ENCODE measurements at places on chromosomes 3 and 15. TPM values are rescaled to one million over a fixed set of nuclear protein-coding genes. Genes with fewer than 3 reads are reported as not detected.

DNA sequence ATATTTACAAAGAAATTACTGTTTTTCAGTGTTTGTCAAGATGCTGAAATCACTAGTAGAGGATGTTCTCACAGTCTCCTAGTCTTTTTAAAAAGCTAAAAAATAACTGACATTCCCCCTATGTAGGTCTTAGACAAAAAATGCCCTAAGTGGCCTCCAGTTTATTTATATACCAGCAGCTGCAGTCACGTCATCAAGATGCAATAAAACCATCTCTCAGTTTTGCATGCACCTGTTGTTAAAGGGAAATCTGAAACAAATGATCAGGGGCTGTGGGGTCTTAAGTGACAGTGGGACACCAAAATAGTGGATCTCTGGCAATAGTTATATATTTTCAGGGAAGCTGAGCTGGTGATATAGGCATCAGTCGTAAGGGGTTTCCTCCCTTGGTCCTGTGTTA lies 146.5 kb upstream of the ARPP21 start:
- DNase-seq = no peak

DNA sequence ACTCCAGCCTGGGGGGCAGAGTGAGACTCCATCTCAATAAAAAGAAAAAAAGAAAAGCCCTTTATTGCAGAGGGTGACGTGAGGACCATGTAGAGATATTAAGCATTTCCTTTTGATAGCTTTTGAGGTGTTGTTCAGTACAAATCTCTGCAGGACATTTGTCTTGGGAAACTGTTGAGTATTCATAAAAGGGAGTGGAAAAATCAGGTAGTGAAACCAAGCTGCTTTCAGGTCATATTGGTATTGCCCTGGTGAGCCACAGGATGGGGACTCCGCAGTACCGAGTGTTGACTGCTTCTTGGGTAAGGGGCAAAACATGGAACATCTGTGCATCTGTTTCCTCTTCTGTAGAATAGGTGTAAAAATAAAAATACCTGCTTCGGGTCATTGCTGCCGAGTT lies 9.9 kb downstream of the ITPR1 start:
- DNase-seq = no peak

DNA sequence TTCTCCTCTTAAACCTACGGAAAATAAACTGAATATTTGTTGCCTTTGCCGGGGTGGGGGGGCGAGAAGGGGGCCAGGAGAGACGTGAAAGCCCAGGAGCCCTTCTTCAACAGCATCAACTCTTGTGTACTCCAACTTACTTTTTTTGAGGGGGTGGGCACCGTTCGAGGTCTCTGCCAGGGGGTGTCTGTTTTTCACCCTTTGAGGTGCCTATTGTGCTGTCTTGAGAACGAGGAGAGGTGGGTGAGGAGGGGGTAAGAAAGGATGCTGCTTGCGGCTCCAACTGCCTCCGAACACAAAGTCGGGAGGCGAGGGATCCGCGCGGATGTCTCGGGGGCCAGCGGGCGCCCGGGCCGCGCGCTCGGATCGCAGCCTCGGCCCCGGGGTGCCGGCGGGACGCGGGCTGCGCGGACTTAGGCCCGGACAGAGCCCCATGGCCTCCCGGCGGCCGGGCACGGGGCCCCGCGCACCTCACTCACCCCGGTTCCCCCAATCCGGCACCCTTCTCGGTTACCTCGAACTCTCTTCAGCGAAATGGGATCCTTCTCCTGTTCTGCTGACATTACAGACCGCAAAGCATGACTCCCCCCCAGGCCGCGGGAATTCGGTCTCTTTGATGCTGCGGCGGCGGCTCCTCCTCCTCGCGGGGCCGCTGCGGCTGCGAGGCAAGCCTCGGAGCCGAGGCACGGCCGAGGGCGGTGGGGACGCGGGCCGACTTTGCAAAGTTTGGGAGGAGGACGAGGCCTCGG lies 650 bp downstream of the PYGO1 start:
- DNase-seq = peak; percentile 68

DNA sequence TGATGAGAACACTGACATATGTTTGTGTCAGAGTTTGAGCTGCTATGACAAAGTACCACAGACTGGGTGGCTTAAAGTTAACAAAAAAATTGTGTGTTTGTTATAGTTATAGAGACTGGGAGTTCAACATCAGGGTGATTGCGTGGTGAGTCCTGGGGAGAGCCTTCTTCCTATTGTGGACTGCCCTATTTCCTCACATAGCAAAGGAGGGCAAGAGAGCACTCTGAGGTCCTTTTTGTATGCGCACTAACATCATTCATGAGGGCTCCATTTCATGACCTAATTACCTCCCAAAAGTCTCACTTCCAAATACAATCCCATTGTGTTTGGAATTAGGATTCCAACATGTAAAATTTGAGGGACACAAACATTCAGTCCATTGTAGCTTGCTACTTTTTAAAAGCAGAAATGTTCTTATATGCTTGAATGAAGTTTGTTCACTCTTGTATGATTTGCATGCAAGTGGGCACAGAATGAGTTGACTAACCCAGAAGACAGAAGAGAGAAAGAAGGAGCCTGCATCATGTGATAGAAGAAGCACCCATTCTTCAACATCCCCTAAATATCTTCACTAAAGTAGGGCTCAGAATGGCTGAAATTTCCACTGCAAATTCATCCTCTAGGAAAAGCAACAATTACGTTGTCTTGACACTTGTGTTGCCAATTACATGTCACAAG lies 18.9 kb upstream of the ALCAM start:
- no peak for DNase-seq

DNA sequence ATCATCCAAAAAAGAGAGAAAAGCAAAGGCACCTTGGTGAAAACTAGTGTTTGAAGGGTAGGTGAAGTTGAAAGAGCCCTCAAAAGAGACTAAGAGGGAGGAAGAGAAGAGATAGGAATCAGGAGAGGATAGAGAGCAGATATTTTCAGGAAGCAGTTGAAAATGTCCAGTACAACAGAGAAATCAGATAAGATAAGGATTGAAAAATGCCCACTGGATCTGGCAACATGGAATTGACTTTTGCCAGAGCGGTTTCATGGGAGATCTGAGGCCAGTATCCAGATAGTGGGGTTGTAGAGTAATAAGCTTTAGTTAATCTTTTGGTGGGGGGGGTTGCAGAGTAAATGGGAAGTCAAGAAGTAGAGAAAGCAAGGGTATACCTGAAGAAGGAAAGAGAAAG lies 337.4 kb downstream of the IL5RA start:
- DNase-seq = no peak

DNA sequence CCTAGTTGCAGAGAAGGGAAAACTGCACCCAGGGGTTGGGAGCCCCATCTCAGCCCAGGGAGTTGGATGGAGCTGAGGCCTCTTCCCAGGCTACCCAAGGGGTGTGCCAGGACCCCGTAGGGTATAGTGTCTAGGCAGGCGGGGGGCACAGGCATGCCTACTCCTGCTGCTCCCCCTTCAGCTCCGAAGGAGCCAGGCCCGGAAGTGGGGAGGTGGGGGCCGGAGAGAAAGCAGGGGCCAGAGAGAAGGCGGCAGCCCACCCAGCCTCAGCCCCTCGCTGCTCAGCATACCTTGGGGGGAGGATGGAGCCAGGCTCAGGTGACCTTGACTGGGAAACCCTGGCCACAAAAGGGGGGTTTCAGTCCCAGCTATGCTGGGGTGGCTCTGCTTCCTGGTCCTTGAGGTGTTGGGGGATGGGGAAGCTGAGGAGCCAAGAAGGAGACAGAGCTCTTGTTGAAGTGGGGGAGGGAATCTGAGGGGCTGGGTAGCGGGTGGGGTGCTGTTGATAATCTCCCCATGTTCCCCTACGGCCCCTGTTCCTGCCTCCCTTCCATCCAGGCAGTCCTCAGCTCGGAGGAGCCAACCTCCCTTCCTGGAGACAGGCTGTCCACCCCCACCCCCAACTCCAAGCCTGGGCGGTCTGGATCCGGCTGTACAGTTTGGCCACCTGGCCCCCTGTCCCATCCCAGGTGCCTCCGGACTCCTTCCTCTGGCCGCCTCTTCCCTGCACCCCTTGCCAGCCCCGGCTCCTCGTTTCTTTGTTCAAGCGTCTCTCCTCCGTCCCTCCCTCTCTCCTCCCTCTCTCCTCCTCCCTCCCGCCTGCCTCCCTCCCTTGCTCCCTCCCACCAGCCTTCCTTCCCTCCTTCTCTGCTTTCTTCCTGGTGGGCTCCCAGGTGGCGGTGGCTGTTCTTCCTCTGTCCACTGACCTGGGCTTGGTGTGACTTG lies 1.7 kb downstream of the SEMA3F start:
- no peak for DNase-seq

DNA sequence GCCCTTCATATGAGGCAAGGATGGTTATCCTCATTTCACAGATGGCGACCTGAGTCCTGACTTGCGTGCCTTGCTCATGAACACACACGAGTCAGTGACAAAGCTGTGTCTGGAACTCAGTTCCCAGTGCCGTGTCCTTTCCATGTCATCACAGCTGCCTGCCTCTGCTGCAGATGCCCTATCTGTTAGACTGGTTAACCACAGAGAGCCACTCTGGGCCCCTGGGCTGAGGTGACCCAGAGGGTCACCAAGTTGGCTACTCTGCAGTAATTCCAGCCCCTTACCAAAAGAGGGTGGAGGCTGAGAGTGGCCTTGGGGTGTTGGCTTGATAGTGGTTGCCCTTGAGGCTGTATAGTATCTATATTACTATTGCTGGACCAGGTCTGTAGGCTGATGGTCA lies 41.0 kb downstream of the RAB11A start:
- DNase-seq = no peak

GRCh38 chr3:144868506-144868905 lies 896.9 kb downstream of the DIPK2A start:
- no peak for DNase-seq

GRCh38 chr3:15325228-15325627 lies 7.2 kb downstream of the SH3BP5 start:
- DNase-seq = no peak

DNA sequence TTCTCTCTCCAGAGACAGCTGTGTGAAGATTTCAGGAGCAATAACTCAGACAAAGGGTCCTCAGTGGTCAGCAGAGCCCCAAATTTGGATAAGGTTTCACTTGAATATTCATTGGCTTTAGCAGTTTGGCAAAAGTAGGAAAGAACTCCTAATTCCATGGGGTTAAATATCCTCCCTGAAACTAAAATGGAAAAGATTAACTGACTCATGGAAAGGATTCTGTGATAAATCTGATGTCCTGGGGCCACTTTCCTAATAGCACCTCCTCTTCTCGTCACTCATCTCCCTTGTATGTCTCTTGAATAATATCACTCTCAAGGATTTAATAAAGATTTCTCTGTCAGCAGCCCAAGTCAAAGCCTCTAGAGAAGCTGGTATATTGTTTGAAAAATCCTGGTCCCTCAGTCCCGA lies 33.3 kb upstream of the TBC1D23 start:
- no peak for DNase-seq

GRCh38 chr3:170079536-170080165 lies 41.9 kb downstream of the GPR160 start:
- DNase-seq = no peak

DNA sequence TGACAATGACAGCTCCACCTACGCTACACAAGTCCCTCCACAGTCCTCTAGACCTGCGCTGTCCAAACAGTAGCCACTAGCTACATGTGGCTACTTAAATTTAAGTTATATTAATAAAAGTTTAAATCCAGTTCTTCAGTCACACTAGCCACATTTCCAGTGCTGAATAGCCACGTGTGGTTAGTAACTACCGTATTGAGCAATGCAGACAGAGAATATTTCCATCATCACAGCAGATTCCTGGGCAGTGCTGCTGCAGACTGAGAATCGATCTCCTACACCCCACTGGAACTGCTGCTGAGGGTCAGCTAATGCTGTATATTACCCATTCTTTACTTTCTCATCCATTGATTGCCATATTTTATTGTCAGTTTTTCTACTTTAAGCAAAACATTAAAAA lies 40.9 kb downstream of the HDC start:
- no peak for DNase-seq

DNA sequence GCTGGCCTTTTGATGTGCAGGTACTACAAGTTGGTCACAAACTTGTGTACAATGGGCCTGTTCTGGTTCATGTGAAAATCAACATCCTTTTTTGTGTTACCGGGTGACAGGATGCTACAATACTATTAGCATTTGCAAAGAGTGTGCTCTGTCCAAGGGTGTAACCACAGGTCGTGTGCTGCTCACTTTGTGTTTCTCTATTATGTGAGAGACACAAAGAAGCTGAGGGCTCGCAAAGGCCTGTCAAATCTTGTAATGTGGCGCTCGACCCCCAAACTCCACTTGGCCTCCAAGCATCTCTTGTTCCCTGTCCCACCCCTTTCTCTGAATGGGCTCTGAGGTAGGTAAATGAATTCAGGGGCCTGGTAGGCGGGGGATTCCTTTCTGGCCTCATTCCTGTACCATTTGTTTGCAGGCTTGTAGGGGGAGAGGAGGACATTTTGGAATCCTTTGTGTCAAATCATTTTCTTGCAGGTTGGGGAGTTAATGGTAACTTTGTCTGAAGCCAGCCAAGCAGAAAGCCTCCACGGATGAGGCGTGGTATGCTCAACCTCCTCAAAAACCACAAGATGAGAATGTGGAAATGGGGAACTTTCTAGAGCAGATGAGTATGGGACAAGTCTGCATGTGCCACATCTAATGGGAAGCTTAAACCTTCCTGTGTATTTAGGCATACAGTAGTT lies 109.1 kb downstream of the OPA1 start:
- no peak for DNase-seq

DNA sequence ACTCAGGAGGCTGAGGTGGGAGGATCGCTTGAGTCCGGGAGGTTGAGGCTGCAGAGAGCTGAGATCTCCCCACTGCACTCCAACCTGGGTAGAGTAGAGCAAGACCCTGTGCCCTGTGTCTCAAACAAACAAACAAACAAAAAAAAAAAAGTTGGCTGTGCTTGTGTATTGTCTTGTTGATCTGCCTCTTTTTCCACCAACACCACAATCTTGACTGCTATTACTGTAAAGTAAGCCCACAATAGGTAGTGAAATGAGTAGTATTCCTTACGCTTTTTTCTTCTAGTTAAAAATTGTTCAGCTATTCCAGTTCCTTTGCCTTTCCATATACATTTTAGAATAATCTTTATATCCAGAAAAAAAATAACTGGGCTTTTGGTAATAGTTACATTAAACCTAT lies 35.5 kb downstream of the PTH1R start:
- DNase-seq = no peak

- no peak for DNase-seq
Measured at GRCh38 chr15:56353119-56353518, 12.1 kb upstream of the TEX9 start.

GRCh38 chr3:148708409-148708808 lies 10.7 kb downstream of the AGTR1 start:
- no peak for DNase-seq

DNA sequence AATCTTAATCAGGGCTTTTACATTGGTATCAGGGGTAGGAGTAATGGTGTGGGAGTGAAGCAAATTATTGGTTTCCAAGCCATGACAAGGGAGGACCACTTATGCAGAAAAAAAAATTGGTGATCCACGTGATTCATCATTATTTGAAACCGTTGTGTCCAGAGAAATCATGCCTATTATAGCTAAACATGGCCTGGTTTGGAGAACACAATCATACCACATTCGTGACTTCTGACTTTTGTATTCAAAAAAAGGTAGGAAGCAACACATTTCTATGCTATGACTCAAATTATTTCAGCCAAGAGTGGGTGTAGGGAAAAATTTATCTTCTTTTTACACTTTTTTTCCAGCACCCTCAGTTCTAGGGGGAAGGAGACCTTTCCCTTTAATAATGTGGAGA lies 924.3 kb upstream of the GBE1 start:
- DNase-seq = no peak

The RAP2B gene
- total RNA-seq = 5.4 TPM

The SLC24A5 gene
- total RNA-seq = not detected

The TPRG1 gene
- 3.3 TPM for total RNA-seq

The ITIH1 gene
- total RNA-seq = not detected

The STXBP5L gene
- 0.14 TPM for total RNA-seq

The SLC12A1 gene
- not detected for total RNA-seq

The ROPN1 gene
- total RNA-seq = 0.86 TPM

The ATP10A gene
- 3.0 TPM for total RNA-seq

All from right cardiac atrium (tissue), 5 donors.